ENCODE measurements at places on chromosomes 3 and 15. TPM values are rescaled to one million over a fixed set of nuclear protein-coding genes. Genes with fewer than 3 reads are reported as not detected.

DNA sequence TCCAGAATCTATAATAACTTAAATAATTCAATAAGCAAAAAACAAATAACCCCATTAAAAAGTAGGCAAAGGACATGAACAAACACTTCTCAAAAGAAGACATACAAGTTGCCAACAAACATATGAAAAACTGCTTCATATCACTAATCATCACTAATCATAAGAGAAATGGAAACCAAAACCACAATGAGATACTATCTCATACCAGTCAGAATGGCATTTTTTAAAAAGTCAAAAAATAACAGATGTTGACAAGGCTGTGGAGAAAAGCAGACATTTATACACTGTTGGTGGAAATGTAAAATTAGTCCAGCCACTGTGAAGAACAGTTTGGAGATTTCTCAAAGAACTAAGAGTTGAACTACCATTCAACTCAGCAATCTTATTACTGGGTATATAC is 19.5 kb upstream of the ZMAT3 start:
- no peak overlapping the region for H3K27ac ChIP-seq
- no peak for DNase-seq
- H3K4me3 ChIP-seq, result no peak overlapping the region
- no peaks in the 10 kb centered on the region for H3K36me3 ChIP-seq
- H3K27me3 ChIP-seq, result peaks cover 7% of the 10 kb centered on the region

NOX5 gene
- not detected for total RNA-seq

GRCh38 chr3:55859305-55859704 is 372.2 kb upstream of the WNT5A start:
- H3K4me3 ChIP-seq, result no peak overlapping the region
- DNase-seq, result no peak
- H3K27ac ChIP-seq, result no peak overlapping the region
- H3K36me3 ChIP-seq, result no peaks in the 10 kb centered on the region

DNA sequence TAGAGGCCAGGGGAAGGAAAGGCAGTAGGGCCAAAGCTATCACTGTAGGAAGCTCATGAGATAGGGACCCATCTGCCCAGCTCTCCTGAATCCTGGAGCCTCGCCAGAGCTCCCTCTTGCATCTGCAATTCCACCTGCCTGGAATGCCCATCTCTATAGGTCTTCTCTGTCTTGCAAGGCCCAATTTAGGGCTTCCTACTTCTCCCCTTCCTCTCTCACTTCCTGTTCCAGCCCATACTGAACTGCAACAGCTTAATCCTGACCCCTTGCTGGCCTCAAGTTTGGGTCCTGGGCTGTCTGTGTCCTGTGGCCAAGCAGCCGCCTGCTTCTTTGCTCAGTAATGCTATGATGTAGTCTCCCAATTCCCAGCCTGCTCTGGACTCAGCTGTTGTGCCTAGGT is 3.6 kb upstream of the PTPN23 start:
- H3K27ac ChIP-seq, result no peak overlapping the region

DNA sequence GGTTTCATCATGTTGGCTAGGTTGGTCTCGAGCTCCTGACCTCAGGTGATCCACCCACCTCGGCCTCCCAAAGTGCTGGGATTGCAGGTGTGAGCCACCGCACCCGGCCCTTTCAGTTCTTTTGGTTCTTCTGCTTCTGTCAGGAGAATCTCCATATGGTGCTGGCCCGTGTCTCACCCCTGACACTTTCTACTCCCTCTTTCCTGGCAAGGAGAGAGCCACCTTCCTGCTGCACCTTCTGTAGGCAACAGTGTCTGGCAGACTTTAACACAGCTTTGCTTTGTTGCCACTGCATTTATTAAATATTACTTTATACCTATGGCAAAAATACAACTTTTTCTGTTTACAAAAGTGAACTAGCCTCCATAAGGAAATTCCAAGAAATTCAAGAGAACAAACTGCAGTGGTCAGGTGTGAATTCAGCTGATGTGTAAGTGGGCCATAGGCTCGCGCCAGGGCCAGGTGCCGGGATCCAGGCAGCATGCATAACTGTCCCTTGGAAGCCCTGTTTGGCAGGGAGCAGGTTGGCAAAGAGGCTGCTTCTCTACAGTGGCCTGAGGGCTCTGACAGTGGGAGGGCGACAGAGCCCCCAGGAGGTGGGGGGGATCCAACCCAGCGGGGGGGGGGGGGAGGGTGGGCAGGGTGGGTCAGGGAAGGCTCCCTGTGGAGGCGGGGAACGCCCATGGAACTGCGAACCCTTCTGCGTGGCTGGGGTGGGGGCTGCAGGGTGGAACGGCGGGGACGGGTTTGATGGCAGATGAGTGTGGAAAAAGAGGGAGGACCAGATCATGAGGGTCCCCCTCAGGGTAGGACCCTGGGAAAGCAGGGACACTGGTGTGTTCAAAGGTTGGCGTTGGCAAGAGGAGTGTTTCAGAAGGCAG is 21.1 kb downstream of the CTSH start:
- no peak for DNase-seq
- no peaks in the 10 kb centered on the region for H3K4me1 ChIP-seq
- no peaks in the 10 kb centered on the region for H3K36me3 ChIP-seq

DNA sequence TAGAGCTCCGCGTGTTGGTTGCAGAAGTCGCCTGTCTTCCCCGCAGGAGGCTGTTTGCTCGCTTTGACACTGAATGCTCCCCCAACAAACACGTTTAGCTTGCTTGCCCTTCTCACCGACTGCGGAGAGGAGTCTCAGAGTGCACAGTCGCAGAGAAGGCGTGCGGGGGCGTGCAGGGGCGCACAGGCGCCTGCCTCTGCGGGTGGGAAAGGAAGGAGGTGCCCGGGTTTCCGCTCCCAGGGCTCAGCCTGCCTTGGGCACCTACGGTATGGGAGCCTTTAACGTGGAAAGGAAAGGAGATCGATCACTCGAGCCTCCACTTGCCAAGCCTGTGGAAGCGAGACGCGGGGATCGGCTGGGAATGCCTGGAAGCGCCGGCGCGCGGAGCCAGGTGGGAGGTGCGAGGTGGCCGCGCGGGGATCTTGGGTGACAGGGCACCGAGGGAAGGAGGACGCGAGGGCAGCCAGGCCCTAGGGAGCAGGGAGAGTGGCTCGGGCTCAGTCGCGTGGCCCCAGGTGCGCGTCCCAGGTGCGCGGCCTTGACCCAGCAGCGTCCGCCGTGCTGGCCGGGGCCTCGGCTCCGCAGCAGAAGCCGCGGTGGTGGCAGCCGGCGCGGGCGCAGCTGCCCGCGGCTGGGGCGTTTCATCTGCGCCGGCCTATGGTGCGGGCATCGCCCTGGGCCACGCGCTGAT is at the start of gene FAN1:
TSS of gene FAN1 (plus strand) at position 419 of the 691 bp plus-strand sequence. CDS start 749 bp downstream, outside the sequence.
- H3K4me1 ChIP-seq, result peaks cover 11% of the 10 kb centered on the region
- peaks cover 7% of the 10 kb centered on the region for H3K36me3 ChIP-seq
- H3K27ac ChIP-seq, result peak within 1 kb of the TSS; percentile 85
- H3K27me3 ChIP-seq, result no peaks in the 10 kb centered on the region

DNA sequence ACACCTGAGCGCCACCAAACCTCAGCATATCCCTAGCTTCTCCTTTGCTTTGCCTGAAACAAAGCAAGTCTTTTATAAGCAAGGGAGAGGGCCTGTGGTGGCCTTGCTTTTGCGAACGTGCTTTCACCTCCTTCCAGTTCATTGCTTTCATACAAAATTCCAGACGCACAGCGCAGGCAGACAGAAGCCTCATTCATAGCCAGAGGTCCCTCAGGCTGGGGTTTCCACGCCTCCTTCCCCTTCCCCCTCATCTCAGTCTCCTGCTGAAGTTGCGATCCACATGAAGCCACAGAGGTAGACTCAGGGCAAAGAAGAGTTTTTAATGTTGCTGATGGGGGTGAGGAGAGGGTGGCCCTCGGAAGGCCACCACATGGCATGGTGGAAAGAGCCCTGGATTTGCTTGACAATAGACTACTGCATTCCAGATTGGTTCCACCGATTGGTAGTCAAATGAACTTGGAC is 59.4 kb upstream of the FLNB start:
- DNase-seq, result no peak
- H3K36me3 ChIP-seq, result no peaks in the 10 kb centered on the region
- no peaks in the 10 kb centered on the region for H3K27me3 ChIP-seq
- no peak overlapping the region for H3K27ac ChIP-seq

DNA sequence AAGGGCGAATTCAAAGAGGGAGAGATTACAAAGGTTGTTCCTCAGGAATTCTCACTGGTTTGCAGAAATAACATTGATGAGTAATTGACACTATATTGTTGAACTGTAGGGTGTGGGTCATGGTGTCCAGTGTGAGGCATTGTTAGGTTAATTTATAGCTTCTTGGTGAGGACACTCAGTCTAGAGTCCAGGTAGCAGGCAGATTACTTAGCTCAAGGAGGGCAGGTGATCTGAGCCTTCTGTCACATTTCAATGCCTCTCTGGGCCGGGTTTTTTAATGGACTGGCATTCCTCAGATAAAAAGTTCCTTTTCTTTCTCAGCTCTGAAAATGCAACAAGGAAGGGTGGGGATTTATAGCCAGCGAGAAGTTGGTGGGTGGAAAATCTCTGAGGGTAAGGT is 194.2 kb upstream of the PROK2 start:
- peak overlapping the region; percentile 79 for H3K27ac ChIP-seq
- H3K4me1 ChIP-seq, result peaks cover 23% of the 10 kb centered on the region
- no peak for DNase-seq

COLQ gene
- total RNA-seq, result 7.8 TPM

RTP3 gene
- total RNA-seq, result not detected

DNA sequence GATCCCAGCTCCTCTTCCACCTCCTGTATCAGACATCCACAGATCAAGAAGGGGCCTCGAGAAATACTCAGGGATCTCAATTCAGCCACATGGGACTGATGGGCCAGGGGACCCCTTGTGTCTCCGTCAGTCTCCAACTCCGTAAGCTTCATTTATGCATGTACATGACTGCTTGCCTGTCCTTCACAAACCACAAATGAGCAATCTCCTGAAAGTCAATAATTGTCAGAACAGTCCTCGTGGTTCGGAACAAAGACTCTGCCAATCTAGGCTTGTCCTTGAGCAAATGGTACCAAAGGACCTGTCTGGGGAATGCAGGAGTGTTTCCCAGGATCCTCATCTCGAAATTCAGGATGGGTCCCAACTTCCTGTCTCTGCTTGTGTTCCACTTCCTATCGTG is 20.8 kb downstream of the SLC12A8 start:
- no peak overlapping the region for H3K4me3 ChIP-seq
- peaks cover 7% of the 10 kb centered on the region for H3K27me3 ChIP-seq
- no peak overlapping the region for H3K27ac ChIP-seq
- no peak for DNase-seq
- H3K4me1 ChIP-seq, result peaks cover 6% of the 10 kb centered on the region

USP4 gene
- 90.9 TPM for total RNA-seq

GRCh38 chr3:109548192-109548938 is 211.0 kb upstream of the DPPA4 start:
- no peaks in the 10 kb centered on the region for H3K27me3 ChIP-seq
- no peak overlapping the region for H3K27ac ChIP-seq
- H3K4me3 ChIP-seq, result no peak overlapping the region
- no peak for DNase-seq
- no peaks in the 10 kb centered on the region for H3K36me3 ChIP-seq

DNA sequence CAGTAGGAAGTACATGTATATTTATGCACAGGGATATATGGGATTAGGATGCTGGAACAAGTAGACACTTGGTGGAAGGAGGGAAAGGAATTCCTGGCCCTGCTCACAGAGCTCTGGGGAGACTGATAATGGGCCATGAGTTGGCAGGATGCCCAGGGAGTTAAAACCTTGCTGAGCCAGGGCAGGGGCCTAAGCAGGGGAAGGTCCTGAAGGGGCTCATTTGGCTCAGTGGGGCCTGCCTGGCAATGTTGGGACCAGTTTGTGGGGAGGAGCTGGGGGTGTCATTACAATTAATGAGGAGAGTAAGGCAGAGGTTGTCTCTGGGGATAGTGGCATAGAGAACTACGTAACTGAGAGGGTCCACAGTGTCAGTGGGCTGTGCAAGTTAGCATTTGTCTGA is 124.2 kb upstream of the ADPGK start:
- no peak overlapping the region for H3K4me3 ChIP-seq
- H3K27me3 ChIP-seq, result peaks cover 12% of the 10 kb centered on the region
- no peak for DNase-seq
- no peak overlapping the region for H3K27ac ChIP-seq
- no peaks in the 10 kb centered on the region for H3K4me1 ChIP-seq

GRCh38 chr15:86139828-86140227 is 60.2 kb downstream of the AGBL1 start:
- H3K27me3 ChIP-seq, result peaks cover 6% of the 10 kb centered on the region
- no peaks in the 10 kb centered on the region for H3K36me3 ChIP-seq
- no peak overlapping the region for H3K4me3 ChIP-seq
- no peak overlapping the region for H3K27ac ChIP-seq
- no peaks in the 10 kb centered on the region for H3K4me1 ChIP-seq
- DNase-seq, result no peak

PAK6 gene
- 1.9 TPM for total RNA-seq

DNA sequence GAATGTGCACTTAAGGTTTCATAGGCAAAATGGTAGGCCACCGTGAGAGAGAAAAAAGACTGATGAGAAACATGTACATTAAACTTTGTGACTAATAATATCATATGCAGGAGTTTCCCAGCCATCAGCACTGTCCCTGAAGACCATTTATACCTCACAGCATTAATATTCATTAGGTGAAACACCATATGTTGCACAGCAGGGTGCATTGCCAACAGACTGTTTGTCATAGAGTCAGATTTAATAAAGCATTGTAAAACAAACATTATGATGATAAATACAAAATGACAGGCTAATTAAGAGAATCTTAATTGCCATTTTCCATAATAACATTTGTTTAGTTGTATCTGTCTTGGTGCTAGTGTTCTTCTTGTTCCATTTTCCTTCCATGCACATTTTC is 578.3 kb downstream of the EPHA3 start:
- H3K4me1 ChIP-seq, result no peaks in the 10 kb centered on the region
- no peak for DNase-seq
- H3K27ac ChIP-seq, result no peak overlapping the region
- H3K36me3 ChIP-seq, result no peaks in the 10 kb centered on the region

DNA sequence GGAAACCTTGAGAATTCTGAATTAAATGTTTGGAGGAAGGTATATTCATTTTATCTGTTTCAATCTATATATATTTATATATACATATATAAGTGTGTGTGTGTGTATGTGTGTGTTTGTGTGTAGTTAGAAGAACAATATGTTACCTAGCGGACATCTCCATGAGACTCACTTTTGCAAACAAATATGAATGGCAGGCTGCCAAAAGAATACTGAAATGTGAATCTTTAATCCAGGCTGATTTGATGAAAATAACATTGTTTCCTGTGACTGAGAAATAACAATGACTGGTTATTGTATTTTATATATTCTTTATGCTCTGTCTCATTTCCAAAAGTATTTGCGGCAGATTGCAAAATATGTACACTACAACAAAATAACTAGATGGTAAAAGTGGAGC is 255.5 kb upstream of the TGFBR2 start:
- H3K27me3 ChIP-seq, result peaks cover 10% of the 10 kb centered on the region
- DNase-seq, result no peak
- peaks cover 54% of the 10 kb centered on the region for H3K4me1 ChIP-seq
- no peaks in the 10 kb centered on the region for H3K36me3 ChIP-seq
- no peak overlapping the region for H3K4me3 ChIP-seq
- H3K27ac ChIP-seq, result no peak overlapping the region

USP13 gene
- total RNA-seq, result 6.6 TPM
